Psoas muscle (tissue), 8 donors: ENCODE measurements at places on chromosomes 16 and 17. TPM values are rescaled to one million over a fixed set of nuclear protein-coding genes. Genes with fewer than 3 reads are reported as not detected.

- H3K36me3 ChIP-seq = no peaks in the 10 kb centered on the region
- no peak overlapping the region for H3K27ac ChIP-seq
Observed at GRCh38 chr17:5272322-5272721, 9.8 kb upstream of the RABEP1 start.

DNA sequence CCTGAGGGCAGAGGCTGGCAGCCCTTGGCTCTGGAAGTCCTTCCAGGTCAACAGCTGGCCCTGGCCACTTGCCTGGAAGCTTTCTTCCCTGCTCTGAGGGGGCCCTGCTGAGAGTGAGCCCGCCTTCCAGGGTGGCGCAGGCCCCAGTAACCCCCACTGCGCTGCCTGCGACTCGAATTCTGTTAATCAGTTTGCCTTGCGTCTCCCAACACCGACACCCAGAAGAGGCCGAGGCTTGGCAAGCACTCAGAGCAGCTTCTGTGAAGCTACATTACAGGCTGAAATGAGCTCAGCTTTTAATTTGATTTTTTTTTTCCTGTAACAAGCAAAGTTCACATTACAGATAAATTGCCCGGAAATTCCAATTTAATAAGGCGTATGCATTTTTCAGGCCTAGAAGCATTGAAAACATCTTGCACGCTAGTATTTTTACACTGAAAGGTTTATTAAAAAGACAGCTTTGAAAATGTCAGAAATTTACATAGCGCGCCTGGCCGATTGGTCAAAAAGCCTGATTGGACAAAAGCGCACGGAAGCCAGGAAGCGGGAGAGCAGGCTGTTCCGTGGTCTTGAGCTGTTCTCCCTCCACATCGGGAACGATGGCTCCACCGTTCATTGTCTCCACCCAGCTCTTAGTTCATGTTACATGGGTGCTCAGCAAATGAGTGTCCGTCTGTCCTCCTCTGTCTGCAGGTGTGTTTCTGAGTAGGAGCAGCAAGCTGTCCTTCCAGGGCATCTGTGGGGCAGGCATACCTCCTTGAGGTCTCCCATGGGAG, 65.5 kb upstream of the HSBP1 start:
- no peak for DNase-seq
- H3K4me1 ChIP-seq = no peaks in the 10 kb centered on the region
- no peaks in the 10 kb centered on the region for H3K36me3 ChIP-seq
- H3K27me3 ChIP-seq = no peaks in the 10 kb centered on the region
- H3K27ac ChIP-seq = no peak overlapping the region
- H3K4me3 ChIP-seq = no peak overlapping the region

DNA sequence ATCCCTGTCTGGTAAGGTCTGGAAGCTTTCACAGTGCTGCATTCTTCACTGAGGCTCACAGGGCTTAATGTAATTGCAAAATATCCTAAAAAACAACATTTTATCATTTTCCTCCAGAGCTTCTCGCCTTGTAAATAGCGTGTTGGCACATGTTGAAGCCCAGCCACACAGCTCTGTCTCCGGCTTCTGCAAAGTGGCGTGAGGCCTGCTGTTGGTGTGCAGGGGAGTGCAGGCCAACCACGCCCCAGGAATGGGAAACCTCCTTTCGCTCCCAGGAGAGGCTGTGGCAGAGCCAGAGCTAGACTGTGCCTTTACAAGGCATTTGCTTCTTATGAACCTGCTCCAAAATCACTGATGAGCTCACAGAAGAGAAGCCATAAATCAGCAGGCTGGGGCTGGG, 248.2 kb upstream of the MAF start:
- H3K36me3 ChIP-seq = no peaks in the 10 kb centered on the region
- H3K4me1 ChIP-seq = no peaks in the 10 kb centered on the region
- peaks cover 2% of the 10 kb centered on the region for H3K27me3 ChIP-seq
- H3K27ac ChIP-seq = no peak overlapping the region
- DNase-seq = no peak
- no peak overlapping the region for H3K4me3 ChIP-seq

MPV17L gene
- 5.6 TPM for total RNA-seq

LCAT gene
- total RNA-seq = 12.4 TPM
